ENCODE measurements at places on chromosomes 5 and 9.
A peak's percentile ranks its signal among the peaks of the same experiment; 100 is the strongest.

GRCh38 chr5:73801686-73802085 is 175.7 kb downstream of the ARHGEF28 start:
- DNase-seq: no peak

DNA sequence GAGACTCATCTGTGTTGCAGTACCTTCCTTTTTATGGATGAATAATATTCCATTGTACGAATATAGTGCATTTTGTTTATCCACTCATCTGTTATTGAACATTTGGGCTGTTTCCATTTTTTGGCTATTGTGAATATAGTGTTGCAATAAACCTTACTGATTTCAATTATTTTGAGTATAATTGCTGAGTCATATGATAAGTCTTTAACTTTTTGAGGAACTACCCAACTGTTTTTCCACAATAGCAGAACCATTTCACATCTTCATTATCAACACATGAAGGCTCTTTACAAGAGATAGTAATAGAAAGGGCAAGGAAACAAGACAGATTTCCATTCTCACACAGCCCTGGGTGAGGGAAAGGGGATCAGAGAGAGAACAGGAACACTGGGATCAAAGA is 329.2 kb downstream of the RAB3C start:
- no peak for DNase-seq

DNA sequence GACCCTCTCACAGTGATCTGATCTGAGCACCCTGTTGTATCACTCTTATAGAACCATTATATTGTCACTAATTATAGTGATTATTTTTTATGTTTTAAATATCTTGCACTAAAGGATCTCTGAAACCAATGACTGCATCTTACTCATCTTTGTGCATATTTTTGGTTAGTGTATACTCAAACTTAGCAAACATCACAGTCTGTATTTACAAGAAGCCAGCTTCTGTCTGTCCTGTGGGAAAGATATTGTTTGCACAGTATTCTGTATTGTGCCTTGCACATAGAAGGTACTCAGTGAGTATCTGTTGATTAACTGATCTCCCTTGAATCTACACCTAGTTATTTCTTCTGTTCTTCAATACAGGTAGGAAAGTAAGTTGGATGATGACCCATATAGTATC is 131.5 kb downstream of the PAM start:
- DNase-seq: no peak

DNA sequence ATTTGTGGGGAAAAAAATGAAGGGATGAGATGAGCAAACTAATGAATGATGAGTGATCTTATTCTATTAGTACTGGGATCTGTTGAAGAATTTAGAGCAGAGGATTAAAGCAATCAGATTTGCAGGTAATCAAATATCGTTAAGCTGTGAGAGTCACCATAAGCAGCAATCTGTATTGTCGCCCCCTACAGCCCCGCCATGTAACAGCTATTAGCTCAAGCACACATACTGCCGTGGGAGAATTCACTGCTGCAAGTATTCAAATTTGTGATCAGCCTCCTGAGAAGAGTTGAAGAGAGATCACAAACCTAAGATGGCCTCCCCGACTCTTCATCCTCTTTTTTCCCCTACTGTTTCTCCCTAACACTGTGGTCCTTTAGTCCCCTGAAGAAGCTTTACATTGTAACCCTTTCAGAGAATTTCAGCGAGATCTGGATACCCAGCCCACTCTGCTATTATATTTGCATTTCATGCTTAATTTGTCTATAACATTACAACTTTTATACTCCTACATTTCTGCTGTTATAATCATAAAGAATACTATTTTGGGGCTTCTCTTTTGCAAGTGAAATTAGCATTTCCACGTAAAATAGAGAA is 28.5 kb upstream of the PHF24 start:
- peak; percentile 17 for DNase-seq

DNA sequence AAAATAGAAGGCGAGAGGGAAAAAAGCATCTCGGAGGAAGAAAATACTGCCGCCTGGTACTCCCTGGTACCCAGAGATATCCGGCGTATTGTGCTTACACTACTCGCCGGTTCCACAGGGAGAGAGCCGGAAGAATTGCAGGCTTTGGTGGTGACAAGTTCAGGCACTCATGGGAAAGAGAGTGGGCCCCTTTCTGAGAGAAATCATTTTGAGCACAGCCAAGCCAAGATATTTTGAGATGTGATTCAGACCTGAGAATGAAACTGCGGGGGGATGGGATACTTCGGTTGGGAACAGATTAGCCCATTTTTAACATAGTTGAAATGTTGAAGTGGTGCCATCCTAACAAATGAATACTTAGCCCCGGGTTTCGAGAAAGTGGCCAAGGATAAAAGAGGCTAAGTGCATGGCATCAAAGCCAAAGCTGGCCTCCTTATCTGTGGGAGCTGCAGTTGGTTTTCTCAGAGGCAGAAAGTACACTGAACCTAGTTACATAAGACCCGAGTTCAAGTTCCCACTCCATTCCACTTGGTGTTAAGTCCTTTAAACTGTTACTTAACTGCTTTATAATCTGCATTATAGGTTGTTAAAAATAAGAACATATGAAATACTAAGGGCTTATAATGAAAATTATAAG is 62.7 kb downstream of the SLC1A3 start:
- DNase-seq: no peak

- no peak for DNase-seq
These were observed 88.8 kb downstream of the LURAP1L start for GRCh38 chr9:12863618-12864017.

GRCh38 chr5:51385216-51385615 is 2.0 kb downstream of the ISL1 start:
- DNase-seq: no peak

- no peak for DNase-seq
These were observed 261.1 kb downstream of the MED10 start for GRCh38 chr5:6117212-6117611.

DNA sequence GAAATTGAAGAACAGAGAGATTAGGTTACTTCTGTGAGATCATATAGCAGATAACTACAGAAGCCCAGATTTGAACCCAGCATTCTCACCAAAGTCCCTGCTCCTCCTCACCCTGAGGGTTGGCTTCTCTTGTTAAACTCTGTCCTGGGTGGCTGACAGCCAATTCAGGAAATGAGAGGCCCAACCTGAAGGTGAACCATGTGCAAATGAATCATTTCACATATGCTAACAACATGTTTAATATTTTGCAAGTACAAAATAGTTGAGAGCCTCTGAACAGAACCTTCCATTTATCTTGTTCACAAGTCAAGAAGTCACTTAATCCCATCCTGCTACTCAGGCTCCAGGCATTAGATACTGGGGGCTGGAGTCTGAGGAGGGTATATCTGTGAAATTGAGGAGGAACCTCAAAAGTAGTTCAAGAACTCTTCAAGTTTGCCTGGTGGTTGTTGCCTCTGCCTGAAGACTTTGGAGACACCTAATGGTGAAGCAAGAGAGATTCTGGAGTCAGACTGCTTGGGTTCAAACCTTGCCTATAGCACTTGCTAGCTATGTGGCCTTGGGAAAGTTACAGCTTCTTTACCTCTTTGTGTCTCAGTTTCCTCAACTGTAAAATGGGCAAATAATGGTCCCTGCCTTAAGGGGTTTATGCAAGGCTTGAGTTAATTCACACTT is 564.0 kb downstream of the PSAT1 start:
- DNase-seq: no peak

- no peak for DNase-seq
These were observed 249.0 kb downstream of the MEF2C start for GRCh38 chr5:88634014-88634413.

DNA sequence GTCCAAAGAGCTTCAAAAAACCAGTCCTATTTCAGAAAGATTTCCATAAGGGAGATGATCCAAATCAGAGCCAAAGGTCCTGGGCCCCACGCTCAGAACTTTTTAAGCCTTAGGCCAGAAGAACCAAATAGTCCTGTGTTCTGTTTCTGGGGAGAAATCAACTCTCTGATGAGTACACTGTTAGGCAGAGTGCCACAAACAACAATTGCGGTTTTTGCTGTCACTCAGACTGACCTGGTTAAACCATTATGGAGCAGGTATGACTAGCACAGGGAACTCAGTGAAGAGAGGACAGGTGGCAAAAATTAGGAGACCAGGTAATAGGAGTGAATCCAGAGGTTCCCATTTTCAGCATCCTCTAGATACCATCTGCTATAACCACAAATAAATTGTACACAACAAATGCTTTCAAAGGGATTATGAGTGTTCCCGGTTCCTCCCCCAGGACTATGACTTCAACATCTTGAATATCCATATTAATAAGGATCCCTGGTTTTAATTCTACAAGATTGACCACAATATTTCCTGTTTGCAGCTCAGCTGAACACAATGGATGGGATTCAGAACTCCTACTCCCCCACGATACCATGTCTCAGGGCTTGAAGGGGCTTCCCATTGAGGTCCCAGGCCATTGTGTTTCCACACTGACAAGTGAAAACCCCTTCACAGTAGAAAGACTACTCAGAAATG is 52.1 kb upstream of the FREM1 start:
- DNase-seq: no peak

DNA sequence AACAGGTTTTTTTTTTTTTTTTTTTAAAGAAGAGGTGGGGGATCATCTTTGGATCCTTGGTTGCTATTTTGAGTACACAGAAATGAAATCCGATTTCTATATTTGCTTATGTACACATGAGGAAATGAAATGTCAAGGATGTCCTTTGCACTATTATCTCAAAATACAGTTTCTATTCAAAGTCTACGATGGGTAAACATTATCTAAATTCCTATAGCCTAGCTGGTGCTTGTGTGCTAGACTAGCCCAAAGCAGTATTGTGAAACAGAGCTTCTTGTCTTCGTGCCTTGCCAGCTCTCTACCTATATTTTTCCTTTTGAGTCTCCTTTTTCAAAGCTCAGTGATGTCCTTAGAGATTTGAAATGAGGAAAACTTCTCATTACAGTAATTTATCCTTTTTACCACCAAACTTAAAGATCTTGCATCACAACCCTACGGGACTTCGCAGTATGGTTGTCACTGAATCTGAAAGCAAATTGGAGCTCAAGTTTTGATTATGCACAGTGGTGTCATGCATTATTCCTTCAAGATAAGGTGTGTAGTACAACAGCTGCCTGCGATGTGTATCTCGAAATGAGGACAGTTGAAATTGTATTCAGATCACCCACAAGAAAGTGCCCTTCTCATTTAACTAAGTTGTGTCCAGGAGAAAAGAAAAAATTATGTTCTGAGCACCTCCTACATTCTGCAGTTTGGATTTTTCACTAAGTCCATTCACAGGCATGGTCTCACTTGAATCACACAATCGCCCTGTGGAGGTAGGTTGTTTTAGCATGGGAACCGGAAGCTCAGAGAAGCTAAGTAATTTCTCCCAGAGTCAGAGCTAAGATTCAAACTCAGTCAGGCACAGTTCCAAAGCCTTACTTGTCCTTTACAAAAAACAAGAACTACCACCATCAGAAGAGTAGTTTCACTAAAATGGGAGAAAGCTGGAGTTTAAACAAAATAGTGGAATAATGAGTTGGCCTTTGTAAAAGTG is 379.0 kb downstream of the GLIS3 start:
- no peak for DNase-seq

DNA sequence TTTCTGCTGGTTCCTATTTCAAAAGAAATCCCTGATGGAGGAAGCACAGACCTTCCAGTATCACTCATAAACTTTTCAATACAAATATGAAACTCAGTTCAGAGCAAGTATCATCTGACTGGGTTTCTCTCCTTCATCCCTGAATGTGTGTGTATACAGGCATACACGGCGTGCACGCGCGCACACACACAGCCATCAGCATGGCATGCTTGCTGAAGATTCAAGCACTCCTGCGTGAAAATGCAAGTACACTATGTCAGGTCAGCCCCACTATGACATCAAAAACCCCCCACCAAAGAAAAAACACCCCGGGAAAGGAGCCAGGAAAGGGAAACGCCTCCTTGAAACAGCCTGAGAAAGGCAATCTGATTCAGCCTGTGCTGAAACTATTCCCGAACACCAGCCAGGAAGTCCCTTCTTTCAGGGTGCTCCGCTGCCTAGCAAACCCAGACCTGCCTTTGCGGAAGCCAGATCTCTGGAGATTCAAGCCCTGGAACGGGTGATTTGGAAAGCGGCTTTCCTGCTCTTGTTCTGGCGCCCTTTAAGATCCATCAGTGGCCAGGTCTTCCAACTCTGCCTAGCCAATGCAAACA is 831 bp downstream of the KLHL3 start:
- DNase-seq: no peak

- DNase-seq: no peak
These were observed 428.8 kb downstream of the BRINP1 start for GRCh38 chr9:118940473-118940872.

- no peak for DNase-seq
These were observed 1167.7 kb downstream of the MAT2B start for GRCh38 chr5:164672931-164673694.

- DNase-seq: no peak
These were observed 10.7 kb upstream of the IRX1 start for GRCh38 chr5:3584724-3585531.

DNA sequence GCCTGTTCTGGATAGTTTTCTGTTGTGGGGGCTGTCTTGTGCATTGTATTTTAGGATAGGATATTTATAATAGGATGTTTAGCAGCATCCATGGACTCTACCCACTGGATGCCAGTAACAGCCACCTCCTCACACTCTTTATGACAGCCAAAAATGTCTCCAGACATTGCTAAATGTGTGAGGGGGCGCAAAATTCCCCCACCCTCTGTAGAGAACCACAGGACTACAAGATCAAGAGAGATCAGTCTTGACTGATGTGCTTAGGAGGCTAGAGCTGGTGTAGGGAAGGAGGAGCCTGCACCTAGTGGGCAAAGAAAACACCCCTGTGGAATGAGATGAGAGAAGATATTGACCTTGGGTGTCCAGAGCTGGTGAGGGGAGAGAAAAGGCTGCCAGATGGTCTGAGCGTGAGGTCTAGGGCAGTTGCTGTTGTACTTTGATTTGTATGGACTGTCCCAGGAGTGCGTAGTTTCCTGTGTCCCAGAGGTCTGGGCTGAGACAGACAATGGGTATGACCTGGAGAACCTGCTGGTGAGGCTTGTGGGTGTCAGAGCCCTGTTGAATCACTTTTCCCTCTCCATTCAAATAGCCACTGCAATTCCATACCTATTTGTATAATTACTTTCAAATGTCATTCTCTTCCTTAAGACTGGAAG is 16.3 kb downstream of the DAPK1 start:
- no peak for DNase-seq

DNA sequence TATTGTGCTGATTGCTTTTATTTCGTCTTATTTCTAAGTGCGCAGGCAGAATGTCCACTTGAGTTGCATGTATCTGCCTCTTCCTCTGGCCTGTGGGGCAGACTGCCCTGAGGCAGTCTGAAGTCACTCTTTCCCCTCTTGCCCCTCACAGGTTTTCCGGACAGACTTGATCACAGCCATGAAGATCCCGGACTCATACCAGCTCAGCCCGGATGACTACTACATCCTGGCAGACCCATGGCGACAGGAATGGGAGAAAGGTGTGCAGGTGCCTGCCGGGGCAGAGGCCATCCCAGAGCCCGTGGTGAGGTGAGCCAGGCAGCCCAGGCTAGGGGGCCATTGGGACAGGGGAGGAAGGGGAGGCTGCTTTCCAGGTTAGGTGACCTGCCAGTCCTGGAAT is 26.4 kb downstream of the JADE2 start:
- no peak for DNase-seq

GRCh38 chr9:103625161-103625804 is 468.8 kb upstream of the SMC2 start:
- DNase-seq: no peak

- DNase-seq: no peak
These were observed 175.2 kb downstream of the GAPVD1 start for GRCh38 chr9:125436613-125437443.

Measured in CD4-positive, alpha-beta T cell treated with Interleukin-15 for 4 hours (primary cell).